ENCODE measurements at places on chromosomes 7 and 10.

DNA sequence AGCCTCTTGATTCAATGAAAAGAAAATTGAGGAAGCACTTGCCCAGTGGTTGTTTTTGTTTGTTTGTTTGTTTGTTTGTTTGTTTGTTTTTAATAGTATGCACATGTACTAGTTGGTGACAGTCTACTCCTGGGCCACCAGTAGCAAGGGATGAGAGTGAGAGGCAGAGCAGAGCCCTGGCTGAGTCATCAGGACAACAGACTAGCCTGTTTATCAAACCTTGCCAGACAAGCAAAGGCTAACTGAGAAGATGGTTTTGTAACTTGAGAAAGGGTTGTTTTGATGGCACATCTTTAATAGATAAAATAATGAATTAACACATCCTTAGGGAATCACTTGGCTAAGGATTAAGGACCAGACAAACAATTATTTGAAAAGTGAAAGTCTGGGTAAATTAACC is 78.1 kb downstream of the INHBA start:
- peaks cover 3% of the 10 kb centered on the region for H3K27me3 ChIP-seq
- H3K27ac ChIP-seq, result peak overlapping the region; percentile 18
- DNase-seq, result no peak

DNA sequence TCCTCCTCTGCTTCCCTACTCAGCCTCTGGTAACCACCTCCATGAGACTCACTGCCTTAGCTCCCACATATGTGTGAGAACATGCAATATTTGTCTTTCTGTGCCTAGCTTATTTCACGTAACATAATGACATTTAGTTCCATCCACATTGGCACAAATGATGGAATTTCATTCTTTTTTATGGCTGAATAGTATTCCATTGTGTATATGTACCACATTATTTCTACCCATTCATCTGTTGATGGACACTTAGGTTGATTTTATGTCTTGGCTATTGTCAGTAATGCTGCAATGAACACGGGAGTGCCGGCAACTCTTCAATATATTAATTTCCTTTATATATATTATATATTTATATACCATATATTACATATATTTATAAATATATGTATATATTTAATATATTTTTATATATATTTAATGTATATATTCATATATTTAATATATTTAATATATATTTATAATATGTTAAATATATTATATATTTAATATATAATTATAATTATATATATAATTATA is 1046.9 kb downstream of the DNAJB9 start:
- no peak overlapping the region for H3K27ac ChIP-seq
- no peaks in the 10 kb centered on the region for H3K27me3 ChIP-seq
- no peaks in the 10 kb centered on the region for H3K4me1 ChIP-seq
- no peak for DNase-seq
- no peak overlapping the region for H3K4me3 ChIP-seq

DNA sequence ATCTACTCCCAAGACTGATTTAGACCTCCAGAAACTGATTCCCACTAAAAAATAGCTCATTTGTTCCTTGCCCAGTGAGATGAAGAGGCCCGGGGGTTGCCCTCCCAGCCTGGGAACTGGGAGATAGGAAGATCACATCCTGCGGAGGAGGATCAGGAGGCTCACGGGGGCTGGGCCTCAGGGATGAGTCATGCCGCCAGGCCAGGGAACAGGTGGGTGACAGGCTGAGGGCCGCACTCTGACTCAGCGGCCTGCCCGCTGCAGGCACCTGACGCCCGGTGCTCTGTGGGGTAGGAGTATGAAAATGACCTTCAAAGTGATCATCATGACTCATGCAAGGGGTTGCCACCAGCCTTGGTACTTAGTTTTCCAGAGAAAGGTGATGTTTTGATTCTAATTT is 104.5 kb upstream of the ZPBP start:
- H3K27me3 ChIP-seq, result peaks cover 24% of the 10 kb centered on the region
- peaks cover 39% of the 10 kb centered on the region for H3K4me1 ChIP-seq
- H3K27ac ChIP-seq, result peak overlapping the region; percentile 80
- H3K36me3 ChIP-seq, result no peaks in the 10 kb centered on the region

- no peaks in the 10 kb centered on the region for H3K36me3 ChIP-seq
- no peak overlapping the region for H3K27ac ChIP-seq
- no peaks in the 10 kb centered on the region for H3K4me1 ChIP-seq
- no peaks in the 10 kb centered on the region for H3K27me3 ChIP-seq
Observed at GRCh38 chr7:68180761-68181160, 1184.1 kb downstream of the TYW1 start.

GRCh38 chr10:70546584-70546983 is 56.0 kb downstream of the PRF1 start:
- no peak overlapping the region for H3K4me3 ChIP-seq
- H3K27ac ChIP-seq, result no peak overlapping the region
- H3K27me3 ChIP-seq, result peaks cover 7% of the 10 kb centered on the region

GRCh38 chr10:18217577-18217976 is 77.4 kb downstream of the CACNB2 start:
- no peaks in the 10 kb centered on the region for H3K36me3 ChIP-seq
- H3K27me3 ChIP-seq, result no peaks in the 10 kb centered on the region
- no peaks in the 10 kb centered on the region for H3K4me1 ChIP-seq

GRCh38 chr7:140635816-140636215 is 4.8 kb downstream of the DENND2A start:
- H3K36me3 ChIP-seq, result no peaks in the 10 kb centered on the region
- H3K27ac ChIP-seq, result no peak overlapping the region
- no peak overlapping the region for H3K4me3 ChIP-seq
- H3K4me1 ChIP-seq, result peaks cover 8% of the 10 kb centered on the region
- H3K27me3 ChIP-seq, result peaks cover 38% of the 10 kb centered on the region

All from activated T-helper 1 cell treated with anti-CD3 and anti-CD28 coated beads, Interleukin-12 subunit alpha, Interleukin-12 subunit beta, Interleukin-2, Interleukin-4 antibody, amounts not matched to agents 30 ng/mL and 10 ng/mL and 1 ng/mL, durations not matched to agents 14 hours and 24 hours and 36 hours (primary cell).